ENCODE measurements at places on chromosomes 3 and 15.
A peak's percentile ranks its signal among the peaks of the same experiment; 100 is the strongest.

GRCh38 chr3:41893977-41894376, 67.9 kb downstream of the ULK4 start:
- H3K27ac ChIP-seq: no peak overlapping the region
- H3K27me3 ChIP-seq: no peaks in the 10 kb centered on the region
- no peak overlapping the region for H3K4me3 ChIP-seq
- peaks cover 14% of the 10 kb centered on the region for H3K36me3 ChIP-seq
- DNase-seq: no peak

DNA sequence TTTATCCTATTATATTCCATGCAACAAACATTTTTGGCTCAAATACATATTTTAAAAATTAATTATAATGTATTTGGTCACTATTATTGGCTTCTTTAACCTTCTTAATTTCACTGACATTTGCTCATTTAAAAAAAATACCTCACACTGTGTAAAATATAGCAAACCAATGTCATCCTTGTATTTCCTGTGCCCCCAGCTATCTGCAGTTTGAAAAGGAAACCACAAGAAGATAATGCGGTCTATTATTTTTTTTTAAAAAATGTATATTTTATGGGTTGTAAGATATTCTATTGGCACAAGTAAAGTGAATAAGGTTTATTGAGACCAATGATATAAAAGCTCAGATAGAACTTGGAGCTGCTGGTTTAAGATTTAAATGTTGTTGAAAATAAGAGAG, 904.2 kb downstream of the SI start:
- DNase-seq: no peak
- H3K4me1 ChIP-seq: no peaks in the 10 kb centered on the region
- H3K27me3 ChIP-seq: no peaks in the 10 kb centered on the region
- no peak overlapping the region for H3K4me3 ChIP-seq
- H3K27ac ChIP-seq: no peak overlapping the region

- no peaks in the 10 kb centered on the region for H3K4me1 ChIP-seq
- H3K36me3 ChIP-seq: no peaks in the 10 kb centered on the region
- no peak overlapping the region for H3K27ac ChIP-seq
These were observed 243.4 kb upstream of the ZNF717 start for GRCh38 chr3:76028774-76029173.

- H3K27me3 ChIP-seq: no peaks in the 10 kb centered on the region
- DNase-seq: no peak
- H3K36me3 ChIP-seq: no peaks in the 10 kb centered on the region
- no peak overlapping the region for H3K27ac ChIP-seq
- H3K4me1 ChIP-seq: no peaks in the 10 kb centered on the region
These were observed 49.8 kb upstream of the SLC6A1 start for GRCh38 chr3:10942690-10943205.

DNA sequence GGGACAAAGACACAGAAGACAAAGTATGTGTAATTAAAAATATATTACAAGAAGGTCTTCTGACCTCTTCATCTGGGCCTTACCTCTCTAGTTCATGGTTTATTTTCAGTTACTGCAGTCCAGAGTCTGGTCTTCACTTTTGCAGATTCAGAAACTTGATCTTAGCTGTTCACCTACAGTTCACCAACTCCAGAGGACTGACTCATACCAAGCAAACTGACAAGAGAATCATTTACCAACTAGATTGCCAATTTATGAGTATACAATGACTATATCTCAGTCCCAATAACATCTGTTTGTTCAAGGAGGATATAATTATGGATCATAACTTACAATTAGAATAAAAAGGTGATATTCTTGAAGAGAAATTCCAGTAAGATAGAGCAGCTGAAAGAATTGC, 9.0 kb downstream of the P2RY1 start:
- H3K4me1 ChIP-seq: no peaks in the 10 kb centered on the region
- H3K27ac ChIP-seq: no peak overlapping the region
- H3K36me3 ChIP-seq: no peaks in the 10 kb centered on the region
- H3K27me3 ChIP-seq: peaks cover 6% of the 10 kb centered on the region
- no peak for DNase-seq

GRCh38 chr3:52146811-52147210, 7.4 kb downstream of the POC1A start:
- H3K36me3 ChIP-seq: peaks cover 23% of the 10 kb centered on the region
- H3K27me3 ChIP-seq: no peaks in the 10 kb centered on the region

- DNase-seq: no peak
- H3K36me3 ChIP-seq: peaks cover 21% of the 10 kb centered on the region
- H3K27me3 ChIP-seq: no peaks in the 10 kb centered on the region
- no peak overlapping the region for H3K4me3 ChIP-seq
These were observed 34.2 kb downstream of the RAB11A start for GRCh38 chr15:65903296-65904073.

GRCh38 chr15:78319588-78319987, 20.2 kb upstream of the SKIC8 start:
- no peaks in the 10 kb centered on the region for H3K4me1 ChIP-seq
- H3K27ac ChIP-seq: no peak overlapping the region
- no peaks in the 10 kb centered on the region for H3K36me3 ChIP-seq
- no peak overlapping the region for H3K4me3 ChIP-seq
- no peaks in the 10 kb centered on the region for H3K27me3 ChIP-seq

DNA sequence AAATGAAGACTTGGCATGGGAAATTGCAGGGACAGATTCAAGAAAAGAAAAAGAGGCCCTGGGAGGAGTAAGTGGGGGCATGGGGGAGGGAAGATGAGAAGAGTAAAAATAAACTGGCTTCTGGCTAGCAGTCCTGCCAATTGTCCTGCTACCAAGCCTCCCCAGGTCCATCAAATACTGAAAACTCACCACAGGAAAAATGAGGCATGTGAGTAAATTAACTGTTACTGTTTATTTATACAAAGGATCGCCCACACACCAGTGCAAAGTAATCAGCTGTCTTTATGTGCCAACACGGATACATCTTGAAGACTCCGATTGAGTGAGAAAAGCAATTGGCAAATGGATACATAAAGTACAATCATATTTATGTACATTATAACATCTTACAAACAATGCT, 10.7 kb upstream of the KLHL25 start:
- peaks cover 2% of the 10 kb centered on the region for H3K27me3 ChIP-seq
- no peak overlapping the region for H3K27ac ChIP-seq
- no peak overlapping the region for H3K4me3 ChIP-seq
- H3K4me1 ChIP-seq: no peaks in the 10 kb centered on the region

- H3K27ac ChIP-seq: no peak overlapping the region
- H3K4me3 ChIP-seq: peak overlapping the region; percentile 75
- H3K4me1 ChIP-seq: peaks cover 36% of the 10 kb centered on the region
- peaks cover 42% of the 10 kb centered on the region for H3K27me3 ChIP-seq
- H3K36me3 ChIP-seq: peaks cover 2% of the 10 kb centered on the region
These were observed 35.2 kb downstream of the CPN2 start for GRCh38 chr3:194315965-194316361.

- peaks cover 46% of the 10 kb centered on the region for H3K4me1 ChIP-seq
- peak overlapping the region; percentile 94 for H3K27ac ChIP-seq
- peaks cover 18% of the 10 kb centered on the region for H3K36me3 ChIP-seq
These were observed 384 bp upstream of the LEKR1 start for GRCh38 chr3:156825795-156826143.

DNA sequence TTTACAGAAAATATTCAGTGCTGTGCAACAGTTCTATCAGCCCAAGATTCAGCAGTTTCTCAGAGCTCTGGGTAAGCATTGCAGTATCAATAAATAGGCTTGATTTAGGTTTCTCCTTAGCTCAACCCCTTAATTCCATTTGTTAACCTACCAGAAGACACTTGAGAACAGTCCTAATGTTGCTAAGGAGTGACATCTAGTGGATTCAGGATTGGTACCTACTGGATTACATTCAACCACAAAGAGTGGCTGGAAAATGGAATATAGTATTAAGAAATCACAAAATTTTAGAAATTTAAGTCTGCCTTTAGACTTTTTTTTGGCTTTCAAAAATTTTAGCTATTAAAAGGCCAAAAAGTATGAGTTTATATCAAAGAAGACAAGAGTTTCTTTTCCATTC, 34.7 kb downstream of the POLG start:
- H3K27me3 ChIP-seq: no peaks in the 10 kb centered on the region
- H3K36me3 ChIP-seq: peaks cover 76% of the 10 kb centered on the region
- peaks cover 32% of the 10 kb centered on the region for H3K4me1 ChIP-seq
- H3K4me3 ChIP-seq: peak overlapping the region; percentile 6
- DNase-seq: no peak

DNA sequence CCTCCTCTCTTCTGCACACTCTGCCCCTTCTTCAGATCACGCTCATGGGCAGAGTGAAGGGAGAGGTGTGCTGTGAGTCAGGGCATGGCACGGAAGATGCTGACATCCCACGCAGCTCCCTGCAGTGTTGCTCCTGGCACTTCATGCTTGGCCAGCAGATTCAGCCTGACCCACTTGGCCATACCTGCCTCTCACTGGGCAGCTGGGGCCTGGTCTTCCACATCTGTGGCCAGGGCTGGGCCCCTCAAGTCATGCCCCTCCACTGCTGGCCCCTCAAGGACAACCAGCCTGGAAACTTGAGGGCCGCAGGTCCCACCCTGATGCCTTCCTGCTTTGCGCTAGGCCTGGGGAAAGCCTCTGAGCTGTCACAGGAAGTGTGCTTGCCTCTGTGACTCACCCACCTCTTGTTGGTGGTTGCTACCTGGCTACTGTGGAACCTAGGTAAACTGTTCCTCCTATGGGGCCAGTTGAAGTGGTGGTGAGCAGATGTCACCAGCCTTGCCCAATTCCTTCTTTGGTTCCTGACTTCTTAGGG, 48.7 kb downstream of the BSN start:
- no peak overlapping the region for H3K4me3 ChIP-seq
- peak; percentile 27 for DNase-seq
- peak overlapping the region; percentile 56 for H3K27ac ChIP-seq
- no peaks in the 10 kb centered on the region for H3K27me3 ChIP-seq

- no peak for DNase-seq
- no peak overlapping the region for H3K4me3 ChIP-seq
- H3K4me1 ChIP-seq: no peaks in the 10 kb centered on the region
- no peaks in the 10 kb centered on the region for H3K27me3 ChIP-seq
- H3K27ac ChIP-seq: no peak overlapping the region
These were observed 99.8 kb upstream of the CPNE4 start for GRCh38 chr3:132134611-132135010.

DNA sequence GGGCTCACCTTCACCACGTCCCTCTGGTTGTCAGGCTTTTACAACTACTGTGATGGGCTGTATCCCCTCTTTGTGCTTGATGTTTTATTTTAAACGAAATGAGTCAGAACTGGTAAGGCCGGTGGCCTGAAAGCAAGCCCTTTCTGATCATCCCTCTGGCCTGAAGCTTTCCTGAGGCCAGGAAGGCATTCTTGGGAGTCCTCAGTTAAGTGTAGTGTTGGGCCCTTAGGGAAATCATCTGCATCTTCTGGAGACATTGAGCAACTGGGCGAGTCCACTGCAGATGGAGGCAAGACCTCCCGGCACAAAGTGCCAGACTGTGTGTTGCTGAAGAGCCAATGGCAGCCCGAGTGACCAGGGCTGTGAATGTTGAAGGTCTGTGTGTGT, 33.0 kb upstream of the AMOTL2 start:
- no peaks in the 10 kb centered on the region for H3K4me1 ChIP-seq
- H3K27ac ChIP-seq: no peak overlapping the region
- no peaks in the 10 kb centered on the region for H3K36me3 ChIP-seq
- H3K4me3 ChIP-seq: no peak overlapping the region

GRCh38 chr3:177463863-177464262, 266.6 kb upstream of the TBL1XR1 start:
- no peak for DNase-seq
- no peaks in the 10 kb centered on the region for H3K4me1 ChIP-seq
- H3K4me3 ChIP-seq: no peak overlapping the region
- no peaks in the 10 kb centered on the region for H3K27me3 ChIP-seq
- no peak overlapping the region for H3K27ac ChIP-seq

- H3K4me3 ChIP-seq: no peak overlapping the region
- no peaks in the 10 kb centered on the region for H3K36me3 ChIP-seq
- H3K27ac ChIP-seq: no peak overlapping the region
- H3K4me1 ChIP-seq: no peaks in the 10 kb centered on the region
- DNase-seq: no peak
These were observed 387.6 kb upstream of the RGMA start for GRCh38 chr15:93476491-93477177.

GRCh38 chr15:79849789-79850188, 47.0 kb downstream of the MTHFS start:
- H3K27me3 ChIP-seq: no peaks in the 10 kb centered on the region
- H3K36me3 ChIP-seq: peaks cover 32% of the 10 kb centered on the region
- no peak for DNase-seq
- no peak overlapping the region for H3K4me3 ChIP-seq
- H3K4me1 ChIP-seq: peaks cover 8% of the 10 kb centered on the region

DNA sequence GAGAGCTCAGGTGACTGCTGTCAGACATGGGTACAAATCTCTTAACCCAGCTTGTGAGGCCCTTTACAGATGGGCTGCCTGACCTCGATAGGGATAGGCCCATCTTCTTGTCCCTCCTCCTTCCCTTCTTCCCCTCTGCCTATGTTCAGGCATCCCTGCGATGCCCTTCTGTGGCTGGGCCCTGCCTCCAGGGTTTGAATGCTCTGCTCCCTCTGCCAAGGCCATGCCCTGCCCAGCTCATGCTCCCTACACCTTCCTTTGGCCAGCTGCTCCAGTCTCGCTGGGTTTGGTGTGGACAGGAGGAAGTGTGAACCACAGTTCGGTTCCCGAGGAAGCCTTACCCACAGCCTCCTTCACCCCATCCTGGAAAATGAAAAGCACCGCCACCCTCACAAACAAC, 4.3 kb downstream of the FYCO1 start:
- H3K4me1 ChIP-seq: peaks cover 52% of the 10 kb centered on the region
- H3K4me3 ChIP-seq: no peak overlapping the region
- no peaks in the 10 kb centered on the region for H3K27me3 ChIP-seq
- no peak for DNase-seq

DNA sequence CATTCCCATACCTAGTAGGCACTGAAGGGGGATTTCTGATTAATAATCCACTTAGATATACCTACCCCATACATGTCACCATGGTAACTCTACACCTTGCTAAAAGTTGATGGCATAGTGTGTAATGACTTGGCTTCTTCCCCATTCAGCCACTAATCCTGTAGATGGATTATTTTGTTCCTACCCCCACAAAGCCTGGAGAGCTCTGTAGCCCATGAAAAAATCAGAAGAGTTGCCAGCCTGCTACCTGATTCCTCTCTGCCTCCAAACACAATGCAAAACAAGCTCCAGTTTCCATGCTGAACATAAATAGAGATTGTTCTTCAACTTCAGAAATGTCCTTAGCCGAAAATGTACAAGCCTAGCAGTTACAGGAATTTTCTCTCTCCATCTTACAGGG, 98.9 kb upstream of the PFN2 start:
- no peak overlapping the region for H3K4me3 ChIP-seq
- DNase-seq: no peak

Measured in T-helper 2 cell treated with Interferon-gamma antibody and Interleukin-4, amounts not matched to agents 5 μg/mL and 100 μg/mL, for 36 hours (primary cell).